Lung (tissue), 17 donors: ENCODE measurements at places on chromosomes 13 and 19.

GRCh38 chr19:2719920-2720776 lies 1.0 kb downstream of the DIRAS1 start:
- DNase-seq = no peak

DNA sequence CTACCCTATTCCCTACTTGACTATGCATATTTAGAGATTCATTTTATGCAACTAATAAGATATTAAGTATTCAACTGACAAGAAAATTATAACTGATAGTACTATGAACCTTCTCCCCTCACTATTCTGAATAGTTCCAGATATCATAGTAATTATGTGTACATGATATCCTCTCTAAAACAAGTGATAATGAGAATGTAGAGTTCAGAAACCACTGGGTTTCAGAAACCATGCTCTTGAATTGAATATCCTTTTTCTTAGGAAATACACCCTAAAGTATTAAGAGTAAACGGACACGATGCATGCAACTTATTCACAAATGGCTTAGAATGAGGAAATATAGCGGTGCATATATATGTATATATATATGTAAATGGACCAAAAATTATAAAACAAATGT lies 160.9 kb downstream of the TBC1D4 start:
- no peak for DNase-seq

DNA sequence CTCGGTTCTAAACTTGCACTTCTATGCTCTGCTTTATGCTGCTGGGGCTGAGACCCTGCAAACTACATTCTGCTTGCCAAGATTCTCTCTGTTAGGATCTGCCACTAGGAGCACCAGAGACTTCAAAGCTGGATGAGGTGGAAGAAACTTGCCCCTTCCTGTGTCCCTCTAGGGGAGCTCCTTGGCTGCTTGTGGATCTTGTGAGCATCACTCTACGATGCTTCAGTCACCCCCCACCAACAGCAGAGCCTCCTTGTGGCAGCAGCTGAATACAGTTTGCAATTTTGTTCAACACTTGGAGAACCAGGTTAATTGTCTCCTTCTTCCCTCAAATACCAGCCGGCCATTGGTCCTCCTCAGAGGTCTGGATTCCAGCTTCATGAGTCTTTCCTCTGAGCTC lies 310.6 kb downstream of the FGF14 start:
- DNase-seq = no peak

DNA sequence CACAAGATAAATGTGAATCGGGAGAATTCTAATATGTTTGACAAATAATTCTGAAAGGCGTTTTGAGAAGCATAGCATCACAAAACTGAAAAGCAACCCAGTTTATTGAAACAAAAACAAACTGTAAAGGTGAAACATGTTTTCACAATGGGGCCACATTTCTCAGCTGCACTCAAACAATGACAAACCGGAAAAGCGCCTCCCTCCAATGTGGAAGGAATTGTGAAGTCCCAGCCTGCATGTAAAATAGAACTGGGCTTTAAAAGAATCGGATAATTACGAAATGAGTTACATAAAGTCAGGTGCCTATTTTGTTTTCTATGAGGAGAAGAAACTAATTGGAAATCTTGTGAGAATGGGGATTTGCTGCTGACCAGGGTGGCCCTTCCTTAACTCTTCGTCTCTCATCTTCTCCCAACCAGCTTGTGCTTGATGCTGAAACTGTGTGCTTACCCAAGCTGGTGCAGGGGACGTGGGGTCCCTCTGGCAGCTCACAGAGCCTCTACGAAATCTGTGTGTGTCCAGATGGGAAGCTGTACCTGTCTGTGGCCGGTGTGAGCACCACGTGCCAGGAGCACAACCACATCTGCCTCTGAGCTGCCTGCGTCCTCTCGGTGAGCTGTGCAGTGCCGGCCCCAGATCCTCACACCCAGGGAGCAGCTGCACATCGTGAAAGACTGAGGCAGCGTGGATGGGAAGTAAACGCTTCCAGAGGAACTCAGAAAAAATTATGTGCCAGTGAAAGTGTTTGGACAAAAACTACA lies 109.4 kb downstream of the SACS start:
- peak; percentile 15 for DNase-seq

GRCh38 chr19:40640744-40641143 lies 39.6 kb downstream of the LTBP4 start:
- peak; percentile 78 for DNase-seq

GRCh38 chr19:52691215-52691610 lies 43.6 kb downstream of the ZNF611 start:
- no peak for DNase-seq

DNA sequence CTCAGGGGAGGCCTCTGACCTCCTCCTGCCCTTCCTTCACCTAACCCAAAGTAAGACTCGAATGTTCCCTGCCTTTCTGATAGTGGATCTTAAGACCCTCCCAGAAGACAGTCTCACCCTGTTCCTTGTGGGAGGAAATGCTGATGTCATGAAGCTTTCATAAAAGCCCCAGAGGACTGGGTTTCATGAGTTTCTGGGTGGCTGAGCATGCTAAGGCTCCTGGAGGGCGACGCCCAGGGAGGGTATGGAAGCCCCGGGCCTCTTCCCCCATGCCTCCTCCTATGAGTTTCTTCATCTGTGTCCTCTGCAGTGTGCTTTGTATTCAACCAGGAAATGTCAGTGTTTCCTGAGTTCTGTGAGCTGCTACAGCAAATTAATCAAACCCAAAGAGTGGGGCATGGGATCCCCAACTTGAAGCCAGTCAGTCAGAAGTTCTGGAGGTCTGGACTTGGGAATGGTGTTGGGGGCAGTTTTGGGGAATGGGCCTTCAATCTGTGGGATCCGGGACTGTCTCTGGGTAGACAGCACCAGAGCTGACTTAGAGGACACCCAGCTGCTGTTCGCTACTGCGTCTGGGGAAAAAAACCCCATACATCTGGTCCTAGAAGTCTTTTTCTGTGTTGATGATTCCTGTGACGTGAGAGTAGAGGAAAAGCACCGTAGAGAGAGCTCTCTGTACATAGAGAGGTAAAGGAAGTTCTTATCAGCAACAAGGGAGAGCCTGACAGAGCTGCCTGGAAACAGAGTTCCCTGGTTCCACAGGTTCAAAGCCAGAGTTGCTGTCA lies 2.0 kb upstream of the LILRB2 start:
- DNase-seq = peak; percentile 39

DNA sequence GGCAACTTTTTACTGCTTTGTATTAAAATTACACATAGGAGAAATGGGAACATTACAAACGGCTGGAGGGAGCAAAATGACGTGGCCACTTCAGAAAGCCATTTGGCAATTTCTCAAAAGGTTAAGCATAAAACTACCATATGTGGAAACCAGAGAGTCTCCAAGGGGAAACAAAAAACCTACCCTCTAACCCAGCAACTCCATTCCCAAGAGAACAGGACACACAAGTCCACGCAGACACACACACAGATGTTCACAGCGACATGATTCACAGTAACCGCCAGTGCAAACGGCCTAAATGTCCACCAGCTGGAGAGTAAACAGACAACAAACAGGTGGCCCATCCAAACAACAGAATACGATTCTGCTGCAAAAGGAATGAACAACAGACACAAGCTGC lies 37.2 kb downstream of the STK24 start:
- DNase-seq = no peak

DNA sequence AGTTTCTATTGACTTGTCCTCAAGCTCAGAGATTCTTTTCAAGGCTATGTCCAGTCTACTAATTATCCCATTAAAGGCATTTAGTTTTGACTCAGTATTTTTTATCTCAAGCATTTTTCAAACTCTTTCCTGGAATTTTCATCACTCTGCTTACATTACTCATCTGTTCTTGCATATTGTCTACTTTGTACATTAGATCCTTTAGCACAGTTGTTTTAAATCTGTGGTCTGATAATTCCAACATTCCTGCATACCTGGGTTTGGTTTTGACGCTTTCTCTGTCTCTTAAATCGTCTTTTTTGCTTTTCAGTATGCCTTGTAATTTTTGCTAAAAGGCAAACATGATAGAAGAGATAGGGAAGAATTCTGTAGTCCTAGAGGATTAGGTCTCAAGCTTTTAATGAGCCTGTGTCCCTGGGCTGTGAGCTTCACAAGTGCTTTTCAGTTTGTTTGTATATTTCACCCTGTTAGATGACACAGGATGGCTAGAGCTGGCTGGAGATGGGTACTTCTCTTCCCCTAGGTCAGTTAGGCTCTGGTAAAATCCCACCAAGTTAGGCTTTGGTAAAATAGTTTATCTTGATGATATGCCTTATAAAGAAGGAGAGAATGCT lies 46.1 kb upstream of the GPC6 start:
- no peak for DNase-seq

- DNase-seq = no peak
Measured at GRCh38 chr13:89977203-89977602, 1370.3 kb upstream of the MIR17HG start.

DNA sequence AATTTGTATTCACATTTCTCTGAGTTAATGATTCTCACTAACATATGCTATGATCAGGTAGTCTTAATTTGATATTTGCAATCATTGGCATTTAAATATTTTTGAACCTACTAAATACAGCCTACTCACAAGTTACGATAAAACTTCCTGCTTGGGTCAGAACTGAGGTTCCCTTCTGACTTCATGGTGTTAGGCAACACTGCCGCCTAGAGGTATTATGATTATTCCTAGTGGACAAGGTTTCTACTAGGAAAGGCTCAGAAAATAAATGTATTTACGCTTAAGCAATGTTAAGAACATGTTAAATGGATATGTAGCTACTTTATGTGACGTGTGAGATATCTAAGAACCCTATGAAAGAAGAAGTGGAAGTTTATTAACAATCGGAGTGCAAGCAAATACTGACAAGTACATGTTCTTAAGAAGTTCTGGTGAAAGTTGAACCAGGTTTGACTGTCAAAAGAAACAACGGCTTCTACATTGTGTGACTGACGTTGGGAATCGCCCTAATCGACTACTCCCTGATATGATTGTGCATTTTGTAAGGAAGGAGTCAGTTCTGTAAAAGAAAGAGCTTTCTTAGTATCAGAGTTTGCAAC lies 1395.8 kb downstream of the SLITRK5 start:
- peak; percentile 76 for DNase-seq
